ENCODE measurements at places on chromosomes 5 and 9. TPM values are rescaled to one million over a fixed set of nuclear protein-coding genes. Genes with fewer than 3 reads are reported as not detected.

The SAXO1 gene
- total RNA-seq, result 0.10 TPM

The IL13 gene
- total RNA-seq, result not detected

The EXOC3 gene
- total RNA-seq, result 36.7 TPM

The HAND1 gene
- total RNA-seq, result not detected

The ABO gene
- total RNA-seq, result not detected

The MED7 gene
- 13.7 TPM for total RNA-seq

The CMYA5 gene
- 0.05 TPM for total RNA-seq

The FOXD1 gene
- total RNA-seq, result 17.4 TPM

The PCDHB8 gene
- 3.8 TPM for total RNA-seq

The GCNT4 gene
- 0.79 TPM for total RNA-seq

The SLC25A2 gene
- total RNA-seq, result 0.05 TPM

GRCh38 chr5:88503041-88503345 is 234.3 kb upstream of the TMEM161B start:
- peak; percentile 44 for DNase-seq

GRCh38 chr5:167850911-167851310 is 440.5 kb upstream of the WWC1 start:
- DNase-seq, result no peak

DNA sequence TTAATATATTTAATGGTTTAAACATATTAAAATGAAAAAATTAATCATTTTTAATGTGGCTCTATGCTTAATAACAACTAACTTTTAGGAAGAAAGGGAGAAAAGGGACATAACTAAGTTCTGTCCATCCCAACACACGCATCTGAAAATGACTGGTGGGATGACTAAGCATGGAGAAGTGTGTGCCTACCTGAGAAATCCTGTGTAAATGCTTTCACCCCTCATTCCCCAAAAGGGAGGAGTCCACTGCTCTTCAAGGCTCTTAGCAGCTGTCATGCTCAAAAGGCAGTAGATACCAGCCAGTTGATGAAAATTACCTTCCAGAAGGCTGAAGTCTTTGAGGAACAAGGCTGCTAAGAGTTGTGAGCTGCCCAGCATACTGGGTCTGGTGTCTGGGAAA is 130.9 kb downstream of the NFIB start:
- no peak for DNase-seq

DNA sequence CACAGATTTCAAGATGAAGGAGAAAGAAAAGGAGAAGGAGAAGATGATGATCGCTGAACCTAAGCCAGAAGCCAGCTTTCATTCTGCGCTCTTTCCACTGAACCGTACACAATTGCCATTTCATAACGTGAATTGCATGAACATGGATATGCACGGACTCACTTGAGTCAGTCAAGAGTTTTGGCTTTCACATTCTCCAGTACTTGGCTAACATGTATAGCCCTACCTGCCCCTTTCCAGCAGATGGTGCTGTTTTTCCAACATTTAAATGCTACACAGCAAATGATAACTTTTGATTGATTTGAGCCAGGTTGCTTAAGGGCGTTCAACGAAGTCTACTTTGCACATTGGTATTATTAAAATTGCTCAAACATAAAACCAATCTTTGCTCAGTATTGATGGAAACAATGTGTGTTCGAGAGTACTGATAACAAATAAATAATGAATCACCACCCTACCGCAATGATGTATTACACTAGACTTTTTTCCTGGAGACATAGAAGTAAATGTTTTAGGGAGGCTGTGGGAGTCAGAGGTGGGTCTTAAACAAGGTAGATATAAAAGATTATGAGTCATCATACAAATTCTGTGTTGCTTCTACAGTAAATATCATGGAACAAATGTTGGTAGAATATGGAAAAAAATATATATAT is 196.4 kb downstream of the TRPM3 start:
- DNase-seq, result peak; percentile 75

DNA sequence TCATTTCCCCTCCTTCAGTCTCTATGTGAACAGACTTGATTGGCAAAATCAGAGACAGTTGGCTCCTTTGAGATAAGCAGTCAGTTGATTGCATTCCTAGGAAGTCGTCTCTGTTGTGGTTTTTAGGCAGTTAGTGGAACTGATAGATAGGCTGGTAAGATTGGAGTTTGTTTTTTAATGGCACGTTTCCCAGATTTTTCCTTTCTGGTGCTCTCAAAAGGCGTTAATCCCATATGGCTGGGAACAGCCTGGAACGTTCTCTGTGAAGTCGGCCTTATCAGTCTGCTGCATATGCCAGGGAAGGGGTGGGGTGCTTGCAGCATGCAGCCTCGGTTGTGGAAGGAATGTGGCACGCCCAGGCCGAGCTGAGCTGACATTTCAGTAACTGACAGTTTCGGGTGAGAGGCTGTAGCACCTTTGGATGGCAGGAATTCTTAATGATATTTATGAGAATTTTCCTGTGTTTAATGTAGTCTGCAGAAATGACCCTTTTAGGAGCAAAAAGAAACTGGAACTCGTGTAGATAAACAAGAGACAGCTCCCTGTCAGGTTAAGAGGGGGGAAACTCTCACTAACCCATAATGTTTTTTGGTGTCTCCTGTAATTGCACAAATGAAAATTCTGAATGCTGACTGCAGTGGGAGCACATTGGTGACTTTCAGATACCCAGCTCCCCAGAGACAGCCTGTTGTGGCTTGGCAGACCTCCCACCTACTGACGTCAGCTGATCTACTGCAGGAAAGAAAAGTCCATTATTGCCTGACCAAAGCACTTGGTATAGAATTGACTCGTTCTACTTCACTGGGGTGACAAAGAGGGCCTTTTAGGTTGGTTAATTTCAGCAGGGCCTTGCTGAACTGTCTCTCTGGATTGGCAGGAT is 6.3 kb downstream of the SPTAN1 start:
- DNase-seq, result peak; percentile 91

DNA sequence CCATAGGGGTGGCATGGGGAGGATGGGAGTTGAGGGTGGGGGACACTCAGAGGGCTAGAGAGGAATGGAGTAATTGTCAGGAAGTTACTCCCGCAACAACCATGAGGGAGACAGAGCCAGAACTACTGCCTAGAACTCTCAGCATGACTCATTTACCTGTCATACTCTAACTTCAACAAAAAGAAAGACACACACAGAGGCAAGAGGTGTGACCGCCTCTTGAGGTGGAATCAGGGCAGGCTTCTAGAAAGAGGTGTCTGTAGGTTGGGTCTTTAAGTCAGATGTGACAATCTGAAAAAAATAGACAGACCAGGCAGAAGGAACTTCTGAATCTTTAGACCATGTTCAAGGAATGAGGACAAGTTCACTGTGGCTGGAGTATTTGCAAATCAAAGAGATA is 73.4 kb downstream of the GABBR2 start:
- DNase-seq, result peak; percentile 57

DNA sequence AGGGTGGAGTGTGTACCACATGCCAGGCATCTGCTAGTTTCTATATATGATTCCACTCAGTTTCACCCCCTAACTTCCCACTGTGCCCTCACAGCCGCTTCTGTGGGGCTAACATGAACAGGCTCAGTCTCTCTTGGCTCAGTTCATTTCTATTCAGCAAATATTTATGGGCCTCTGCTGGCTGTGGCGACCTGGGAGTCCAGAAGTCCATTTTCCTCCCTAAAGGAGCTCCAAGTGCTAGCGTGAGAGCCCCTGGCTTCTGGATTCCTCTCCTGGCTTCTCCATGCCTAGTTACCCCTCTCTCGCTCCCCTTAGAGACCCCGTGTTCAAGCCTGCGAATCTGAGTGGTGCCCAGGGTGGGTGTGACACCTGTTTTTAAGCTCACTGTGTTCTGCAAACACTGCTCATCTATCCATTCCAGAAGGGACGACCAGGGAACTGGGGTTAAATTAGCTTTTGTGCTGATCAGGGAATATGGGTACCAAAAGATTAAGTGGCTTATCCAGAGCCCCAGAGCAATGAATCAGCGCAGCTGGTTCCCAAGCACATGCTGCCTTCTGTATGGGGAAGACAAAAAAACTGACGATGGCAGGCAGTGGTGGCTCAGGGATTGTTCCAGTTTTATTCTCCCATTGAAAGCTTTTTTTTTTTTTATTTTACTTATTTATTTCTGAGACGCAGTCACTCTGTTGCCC is 57.6 kb downstream of the HMCN2 start:
- no peak for DNase-seq

GRCh38 chr9:113892861-113893491 is 16.9 kb downstream of the ZNF618 start:
- DNase-seq, result no peak

DNA sequence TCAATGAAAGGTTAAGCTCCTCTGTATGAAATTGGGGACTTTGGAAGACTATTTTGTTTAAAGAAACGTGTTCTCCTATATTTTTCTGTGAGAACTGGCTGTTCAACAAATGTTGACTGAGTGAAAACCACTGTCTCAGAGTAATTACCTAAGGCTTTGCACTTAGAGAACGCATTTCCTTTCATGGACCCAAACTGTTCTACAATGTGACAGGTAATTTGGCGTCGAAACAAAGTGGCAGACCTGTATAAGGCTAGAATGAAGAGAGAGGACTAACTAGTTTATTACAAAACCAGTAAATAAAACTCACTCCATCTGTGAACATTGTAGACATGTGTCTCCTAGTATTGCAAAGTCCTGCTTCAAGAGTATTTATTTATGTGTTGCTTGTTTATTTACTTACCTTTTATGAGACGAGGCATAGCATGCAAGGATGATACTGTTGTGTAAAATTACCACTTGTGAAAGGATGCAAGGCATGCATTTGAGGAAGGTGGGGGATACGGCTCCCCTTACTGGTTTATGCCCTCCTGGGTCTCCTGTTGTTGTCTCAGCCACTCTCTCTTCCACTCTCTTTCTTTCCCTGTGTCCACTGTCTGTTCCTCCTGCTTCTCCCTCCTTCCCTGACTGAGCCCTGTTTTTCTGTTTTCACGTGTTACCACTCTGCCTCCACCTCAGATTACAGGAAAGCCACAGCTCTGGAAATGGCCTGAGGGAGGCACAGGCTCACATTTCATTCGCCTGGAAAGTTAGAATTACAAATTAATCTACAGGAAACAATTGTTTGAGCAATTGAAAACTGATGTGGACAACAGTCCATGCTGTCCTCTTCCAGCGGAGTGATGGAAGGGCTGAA is 444.0 kb upstream of the ZNF608 start:
- DNase-seq, result peak; percentile 87

GRCh38 chr9:32877103-32877502 is 93.8 kb downstream of the TMEM215 start:
- peak; percentile 30 for DNase-seq

GRCh38 chr5:103027267-103027666 is 92.7 kb downstream of the GIN1 start:
- no peak for DNase-seq

- DNase-seq, result peak; percentile 40
These were observed 32.4 kb downstream of the IRF1 start for GRCh38 chr5:132458226-132458560.

- DNase-seq, result peak; percentile 30
These were observed 24.8 kb upstream of the IL6ST start for GRCh38 chr5:56019306-56020272.

DNA sequence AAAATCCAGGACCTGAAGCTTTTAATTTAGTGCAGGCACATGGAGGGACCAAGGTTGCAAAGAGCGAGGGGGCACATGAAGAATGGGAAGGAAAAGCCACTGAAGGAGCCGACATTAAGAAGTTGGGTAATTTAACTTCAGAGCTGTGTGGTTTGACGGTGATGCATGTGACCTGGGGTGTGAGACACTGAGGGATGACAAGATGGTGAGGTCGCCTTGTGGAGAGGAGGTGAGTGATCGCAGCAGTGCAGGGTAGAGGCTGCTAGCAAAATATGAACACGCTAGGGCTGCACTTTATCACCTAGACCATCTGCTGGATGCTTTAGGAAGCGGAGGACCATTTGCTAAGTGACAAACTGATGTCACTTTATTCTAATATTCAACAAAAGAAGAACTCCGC is 339.0 kb upstream of the KIF2A start:
- DNase-seq, result no peak

DNA sequence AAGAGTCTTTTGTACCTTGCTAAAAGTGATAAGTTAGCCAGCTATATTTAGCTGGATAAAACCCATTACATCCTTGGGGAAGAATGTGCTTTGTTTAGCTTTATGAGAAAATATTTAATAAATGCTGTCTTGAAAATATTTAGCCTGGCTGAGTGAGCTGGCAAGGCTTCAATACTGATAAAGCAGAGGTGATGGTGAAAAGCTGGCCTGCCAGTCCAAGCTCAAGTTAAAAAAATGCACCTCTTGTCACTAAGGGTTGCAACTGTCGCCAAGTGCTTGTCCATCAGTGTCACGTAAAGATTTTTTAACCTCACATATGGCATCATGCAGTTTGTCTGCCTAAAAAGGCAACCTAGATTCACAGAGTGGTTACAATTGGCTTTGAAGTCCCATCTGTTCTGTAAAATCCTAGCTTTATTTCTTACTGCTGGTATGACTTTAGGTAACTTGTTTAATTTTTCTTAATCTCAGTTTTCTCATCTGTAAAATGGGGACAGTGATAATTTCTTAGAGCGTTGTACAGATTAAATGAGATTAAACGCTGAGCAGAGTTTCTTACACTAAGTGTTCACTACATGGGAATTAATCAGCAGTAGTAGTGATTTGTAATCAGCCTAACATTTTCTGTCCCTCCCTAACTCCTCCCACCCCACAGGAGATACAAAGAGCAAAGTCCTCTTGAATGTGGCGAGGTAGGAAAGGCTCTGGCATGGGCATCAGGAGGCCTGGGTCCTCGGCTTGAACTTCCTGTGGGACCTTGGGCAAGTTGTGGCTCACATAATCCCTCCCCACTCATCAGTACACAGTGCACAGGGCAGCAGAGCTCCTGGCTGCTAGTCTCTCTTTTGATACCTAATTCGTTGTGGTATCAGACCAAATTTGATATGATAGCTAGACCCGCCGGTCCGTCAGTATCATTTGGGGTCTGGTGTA is 48.7 kb downstream of the PIK3R1 start:
- peak; percentile 52 for DNase-seq

- DNase-seq, result no peak
These were observed 60.9 kb upstream of the RPL26L1 start for GRCh38 chr5:172898218-172898842.

GRCh38 chr5:109852371-109853155 is 162.8 kb downstream of the MAN2A1 start:
- DNase-seq, result peak; percentile 78

DNA sequence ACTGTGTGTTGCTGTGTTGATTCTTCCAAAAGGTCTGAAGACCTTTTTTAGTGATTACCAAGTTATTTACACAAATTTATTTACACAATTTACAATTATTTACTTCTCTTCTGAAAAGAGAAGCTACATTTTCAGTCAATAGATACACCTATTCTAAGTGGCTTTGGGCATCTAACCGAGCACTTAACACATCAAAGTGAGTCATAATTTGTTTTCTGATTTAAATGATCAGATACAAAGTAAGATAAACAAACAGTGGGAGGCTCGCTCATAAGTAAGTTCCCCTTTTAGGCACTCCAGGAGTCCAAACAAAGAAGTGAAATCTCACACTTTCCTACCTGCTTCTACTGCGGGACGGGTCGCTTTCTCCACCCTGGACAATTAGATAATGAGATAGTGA is 90.2 kb downstream of the APBA1 start:
- no peak for DNase-seq

DNA sequence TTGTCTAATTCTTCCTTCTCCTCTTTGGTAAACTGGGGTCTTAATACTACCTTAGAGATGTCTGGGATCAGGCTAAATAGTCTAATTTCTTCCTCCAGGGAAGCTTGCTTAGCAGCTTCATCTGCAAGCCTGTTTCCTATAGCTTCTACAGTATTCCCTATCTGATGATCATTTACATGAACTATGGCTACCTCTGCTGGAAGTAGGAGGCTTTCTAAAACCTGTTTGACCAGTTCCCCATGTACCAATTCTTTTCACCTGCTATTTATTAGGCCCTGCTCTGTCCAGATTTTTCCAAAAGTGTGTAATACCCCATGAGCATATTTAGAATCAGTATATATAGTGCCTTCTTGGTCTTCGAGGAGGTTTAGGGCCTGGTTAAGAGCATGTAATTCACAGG is 619.8 kb downstream of the HINT1 start:
- no peak for DNase-seq
